ENCODE measurements at places on chromosomes 6 and 20. TPM values are rescaled to one million over a fixed set of nuclear protein-coding genes. Genes with fewer than 3 reads are reported as not detected.

Gene FOXS1
- total RNA-seq = 0.52 TPM

Gene DPPA5
- total RNA-seq = not detected

Gene HMGN3
- 64.5 TPM for total RNA-seq

Gene HUS1B
- 0.35 TPM for total RNA-seq
